Fibroblast of the aortic adventitia (primary cell): ENCODE measurements at places on chromosomes 7 and 10.
A peak's percentile ranks its signal among the peaks of the same experiment; 100 is the strongest.

DNA sequence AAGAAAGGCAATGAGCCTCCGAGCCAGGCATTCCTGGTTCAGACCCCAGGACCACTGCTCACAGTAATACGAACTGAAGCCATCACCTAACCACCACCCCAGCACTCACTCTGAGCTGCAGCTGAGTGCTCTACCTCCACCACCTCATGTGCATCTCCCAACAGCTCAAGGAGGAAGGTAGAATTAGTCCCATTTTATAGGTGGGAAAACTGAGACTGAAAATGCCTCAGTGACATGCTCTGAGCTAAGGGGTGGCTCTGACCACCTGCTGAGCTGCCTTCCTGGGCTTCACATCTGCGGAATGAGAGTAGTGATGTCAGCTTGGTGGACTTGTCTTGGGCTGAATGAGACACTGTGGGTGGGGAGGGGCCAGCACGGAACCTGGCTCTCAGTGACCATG is 159.7 kb upstream of the UNC5B start:
- DNase-seq, result no peak

GRCh38 chr10:65891073-65891981 is 1034.5 kb upstream of the LRRTM3 start:
- DNase-seq, result no peak

GRCh38 chr7:110841840-110842545 is 248.9 kb upstream of the LRRN3 start:
- no peak for DNase-seq

GRCh38 chr7:18770154-18770811 is 274.7 kb downstream of the HDAC9 start:
- peak; percentile 78 for DNase-seq

GRCh38 chr10:58326967-58327381 is 7.8 kb upstream of the UBE2D1 start:
- DNase-seq, result peak; percentile 71

- DNase-seq, result no peak
Measured at GRCh38 chr7:72069263-72069662, 342.9 kb downstream of the CALN1 start.

- no peak for DNase-seq
Measured at GRCh38 chr10:73211106-73211811, 35.8 kb downstream of the DNAJC9 start.

DNA sequence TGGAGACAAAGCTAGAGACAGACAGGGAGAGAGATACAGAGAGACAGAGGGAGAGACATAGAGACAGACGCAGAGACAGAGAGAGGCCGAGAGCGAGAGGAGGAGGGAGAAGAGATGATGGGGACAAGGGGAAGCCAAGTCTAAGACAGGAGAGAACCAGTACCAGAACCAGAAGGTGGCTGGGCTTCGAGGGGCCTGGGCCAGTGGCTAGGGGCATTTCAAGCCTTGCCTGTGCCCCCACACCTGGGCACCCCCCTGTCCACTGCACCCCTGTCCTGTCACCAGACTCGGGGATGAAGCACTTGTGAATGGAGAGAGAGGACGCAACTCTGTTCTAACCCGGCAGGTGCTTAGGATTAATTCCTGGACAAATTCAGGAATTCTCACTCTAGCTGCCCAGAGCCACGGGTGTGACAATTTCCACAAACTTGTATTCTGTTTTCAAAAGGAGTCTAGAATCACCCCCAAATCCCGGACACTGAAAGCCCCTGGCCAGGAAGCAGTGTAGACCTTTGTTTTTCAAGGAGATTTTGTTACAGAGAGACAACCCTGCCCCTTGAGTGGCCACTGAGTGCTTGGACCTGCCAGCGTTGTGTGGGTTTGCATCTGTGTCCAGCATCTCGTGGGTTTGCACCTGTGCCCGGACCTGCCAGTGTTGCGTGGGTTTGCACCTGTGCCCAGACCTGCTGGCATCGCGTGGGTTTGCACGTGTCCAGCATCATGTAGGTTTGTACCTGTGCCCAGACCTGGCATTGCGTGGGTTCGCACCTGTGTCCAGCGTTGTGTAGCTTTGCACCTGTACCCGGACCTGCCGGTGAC is 157.3 kb downstream of the WDR37 start:
- DNase-seq, result no peak

- DNase-seq, result no peak
Measured at GRCh38 chr7:1150400-1151002, 9.5 kb downstream of the ZFAND2A start.

DNA sequence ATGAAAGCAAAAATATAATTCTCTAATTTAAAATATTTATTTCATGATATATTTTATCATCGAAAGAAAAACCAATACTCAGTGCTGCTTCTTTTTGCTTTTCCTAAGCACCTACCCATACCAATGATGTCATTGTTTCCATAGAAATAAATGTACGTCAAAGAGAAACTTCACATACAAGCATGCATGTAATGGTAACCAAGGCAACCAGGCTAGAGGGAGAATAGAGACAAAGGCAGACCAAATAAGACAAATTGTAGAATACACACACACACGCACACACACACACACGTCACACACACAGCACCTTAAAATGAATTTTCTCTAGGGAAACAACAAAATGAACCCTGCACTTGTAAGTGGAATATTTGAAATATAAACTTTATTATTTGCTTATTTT is 75.5 kb downstream of the MACC1 start:
- no peak for DNase-seq

DNA sequence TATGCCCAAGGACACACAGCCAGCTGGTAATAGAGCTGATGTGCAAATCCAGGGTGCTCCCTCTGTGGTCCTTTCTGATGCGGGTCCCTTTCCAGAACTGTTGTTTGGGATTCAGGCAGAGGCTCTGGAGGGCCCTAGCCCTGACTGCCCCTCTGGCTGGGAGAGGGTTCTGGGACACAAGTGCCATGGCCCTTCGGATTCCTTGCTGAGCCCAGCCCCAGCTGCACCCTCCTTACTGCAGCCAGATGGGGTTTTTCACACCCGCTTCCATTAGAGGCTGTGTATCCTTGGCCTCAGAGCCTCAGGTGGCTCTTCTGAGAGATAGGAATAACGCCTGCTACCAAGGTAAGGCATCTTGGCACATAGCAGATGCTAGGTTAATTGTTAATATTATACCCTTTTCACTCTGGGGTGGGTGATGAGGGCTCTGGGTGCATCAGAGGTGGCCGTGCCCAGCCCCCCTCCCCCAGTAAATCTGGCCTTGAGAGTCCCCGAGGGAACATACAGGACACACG is 89.8 kb upstream of the LRRC4 start:
- no peak for DNase-seq

- peak; percentile 86 for DNase-seq
Measured at GRCh38 chr10:76303682-76304316, 872.4 kb downstream of the LRMDA start.

GRCh38 chr10:133254421-133255120 is 16.9 kb downstream of the VENTX start:
- DNase-seq, result no peak

DNA sequence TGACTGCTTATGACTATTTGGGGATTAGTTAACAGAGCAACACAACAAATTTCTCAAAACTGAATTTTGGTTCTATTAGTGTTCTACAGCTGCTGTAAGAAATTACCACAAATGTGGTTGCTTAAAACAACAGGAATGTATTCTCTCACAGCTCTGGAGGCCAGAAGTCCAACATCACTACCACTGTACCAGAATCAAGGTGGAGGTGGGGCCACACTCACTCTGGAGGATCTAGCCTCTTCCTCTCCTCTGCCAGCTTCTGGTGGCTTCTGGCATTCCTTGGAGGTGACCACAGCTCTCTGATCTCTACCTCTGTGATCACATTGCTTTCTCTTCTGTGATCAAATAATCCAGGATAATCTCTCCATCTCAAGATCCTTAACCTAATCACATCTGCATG is 194.7 kb upstream of the BMPER start:
- DNase-seq, result no peak

GRCh38 chr7:138032186-138032585 is 30.3 kb upstream of the CREB3L2 start:
- DNase-seq, result no peak

DNA sequence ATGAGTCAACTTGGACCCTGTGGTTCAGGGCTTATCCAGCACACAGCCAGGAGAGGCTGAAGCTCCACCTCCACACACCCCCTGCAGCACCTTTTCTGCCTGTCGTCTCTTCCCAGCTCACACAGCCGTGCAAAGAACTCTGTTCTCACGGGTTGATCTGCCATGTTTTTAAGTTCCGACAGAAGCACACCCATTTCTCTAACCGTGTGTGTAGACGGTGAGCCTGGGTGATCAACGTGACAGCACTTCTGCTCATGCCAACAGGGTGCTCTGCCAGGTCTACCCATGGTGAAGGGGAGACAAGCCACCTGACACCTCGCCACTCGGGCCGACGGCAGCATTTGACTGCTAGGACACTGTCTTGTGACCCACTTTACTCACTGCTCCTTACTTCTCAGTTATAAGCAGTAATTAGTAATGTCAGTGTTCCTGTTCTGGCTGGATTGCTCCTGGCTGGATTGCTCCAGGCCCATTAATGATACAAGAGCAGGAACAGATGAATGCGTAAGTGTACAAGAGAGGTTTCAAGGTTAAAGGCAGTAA is 90.5 kb downstream of the RNF216 start:
- DNase-seq, result no peak

GRCh38 chr7:34156336-34156735 is 251.0 kb downstream of the BMPER start:
- peak; percentile 80 for DNase-seq

DNA sequence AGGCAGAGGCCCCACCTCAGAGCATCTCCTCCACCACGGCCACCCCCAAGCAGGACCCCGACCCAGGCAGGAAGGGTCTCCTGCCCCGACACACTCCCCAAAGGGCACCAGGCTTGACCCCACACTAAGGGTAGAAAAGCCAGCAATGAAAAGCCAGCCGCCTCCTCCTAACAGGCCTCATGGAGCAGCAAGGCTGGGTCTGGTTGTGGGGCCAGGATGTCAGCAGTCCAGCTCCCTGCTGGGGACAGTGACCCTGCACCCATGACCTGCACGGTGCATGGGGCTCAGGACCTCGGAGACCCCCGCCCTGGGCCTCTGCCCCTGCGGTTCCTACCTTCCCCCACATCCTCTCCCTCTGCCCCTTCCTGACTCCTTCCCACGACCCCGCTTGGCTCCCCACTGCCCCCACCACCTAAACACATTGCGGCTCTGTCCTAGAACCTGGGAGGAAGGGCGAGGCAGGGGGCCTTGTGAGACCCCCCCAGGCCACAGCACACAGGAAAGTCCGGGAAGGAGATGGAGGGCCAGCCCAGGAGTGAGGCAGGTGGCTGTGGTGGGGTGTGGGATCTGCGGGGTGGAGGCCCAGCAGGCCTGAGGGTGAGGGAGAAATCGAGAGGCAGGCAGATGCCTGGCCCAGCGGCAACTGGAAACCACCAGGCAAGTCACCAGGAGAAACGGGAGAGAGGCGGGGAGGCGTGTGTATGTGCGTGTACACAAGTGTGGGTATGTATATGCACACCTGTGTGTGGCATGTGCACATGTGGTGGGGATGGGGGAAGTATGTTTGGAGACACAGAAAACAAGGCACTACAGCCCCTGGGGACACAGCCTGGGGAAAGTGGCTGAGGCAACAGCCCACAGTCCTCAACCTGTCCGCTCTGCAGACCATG is 229.9 kb downstream of the MAD1L1 start:
- no peak for DNase-seq

GRCh38 chr7:1494447-1494846 is 9.7 kb downstream of the INTS1 start:
- DNase-seq, result no peak

GRCh38 chr7:34081935-34082334 is 176.6 kb downstream of the BMPER start:
- DNase-seq, result no peak

DNA sequence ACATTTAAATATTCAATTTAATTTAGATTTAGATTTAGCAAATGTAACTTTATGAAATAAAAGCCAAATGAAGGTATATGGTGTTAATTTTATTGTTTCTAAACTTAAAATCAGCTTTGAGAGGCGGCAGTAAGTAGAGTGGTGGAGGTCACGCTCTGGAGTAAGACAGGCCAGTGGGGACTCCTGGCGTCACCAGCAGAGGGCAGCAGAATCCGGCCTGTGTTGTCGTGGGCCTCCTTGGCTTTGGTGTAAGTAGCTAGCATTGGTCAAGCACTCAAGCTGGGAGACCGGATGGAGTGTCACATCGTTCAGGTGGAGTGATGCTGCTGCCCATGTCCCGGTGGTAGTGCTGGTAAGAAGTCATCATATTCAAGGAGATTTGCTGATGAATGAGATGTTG is 98.7 kb upstream of the DNAJB6 start:
- no peak for DNase-seq

DNA sequence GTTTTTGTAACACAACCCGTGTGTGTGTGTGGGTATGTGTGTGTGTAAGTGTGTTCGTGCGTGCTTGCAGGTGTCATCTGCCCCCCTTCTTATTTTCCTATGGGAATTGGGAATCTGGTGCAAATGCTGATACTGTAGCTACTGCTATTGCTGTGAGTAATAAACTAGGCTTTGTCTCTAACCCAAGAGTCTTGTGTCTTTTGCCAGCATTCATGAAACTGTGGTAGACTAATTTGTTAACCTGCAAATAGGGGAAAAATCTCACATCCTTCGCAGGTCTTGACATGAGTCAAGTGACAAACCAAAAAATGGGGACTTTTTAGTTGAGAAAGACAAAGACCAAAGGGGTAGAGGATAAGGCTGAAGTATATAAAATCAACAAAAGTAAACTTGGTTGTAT is 57.9 kb upstream of the FAM133B start:
- no peak for DNase-seq

DNA sequence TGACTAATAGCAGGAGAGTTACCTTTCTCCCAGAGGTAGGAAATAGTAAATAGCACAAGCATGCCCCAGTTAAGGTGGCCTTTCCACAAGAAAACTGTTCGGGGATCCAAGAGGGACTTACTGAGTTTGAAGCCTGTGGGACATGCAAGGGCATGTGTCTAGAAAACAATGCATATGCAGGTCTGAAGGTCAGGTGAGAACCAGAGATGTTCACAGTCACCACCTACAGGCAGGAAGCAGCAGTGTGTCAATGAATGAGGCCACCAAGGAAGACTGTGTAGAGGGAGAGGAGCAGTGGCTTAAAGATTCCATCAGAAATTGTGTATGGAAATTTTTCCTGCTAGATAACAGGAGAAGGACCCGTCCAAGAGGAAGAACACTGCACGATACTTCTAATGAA is 66.0 kb downstream of the CALD1 start:
- DNase-seq, result no peak

- no peak for DNase-seq
Measured at GRCh38 chr10:60917331-60918280, 26.4 kb downstream of the RHOBTB1 start.

DNA sequence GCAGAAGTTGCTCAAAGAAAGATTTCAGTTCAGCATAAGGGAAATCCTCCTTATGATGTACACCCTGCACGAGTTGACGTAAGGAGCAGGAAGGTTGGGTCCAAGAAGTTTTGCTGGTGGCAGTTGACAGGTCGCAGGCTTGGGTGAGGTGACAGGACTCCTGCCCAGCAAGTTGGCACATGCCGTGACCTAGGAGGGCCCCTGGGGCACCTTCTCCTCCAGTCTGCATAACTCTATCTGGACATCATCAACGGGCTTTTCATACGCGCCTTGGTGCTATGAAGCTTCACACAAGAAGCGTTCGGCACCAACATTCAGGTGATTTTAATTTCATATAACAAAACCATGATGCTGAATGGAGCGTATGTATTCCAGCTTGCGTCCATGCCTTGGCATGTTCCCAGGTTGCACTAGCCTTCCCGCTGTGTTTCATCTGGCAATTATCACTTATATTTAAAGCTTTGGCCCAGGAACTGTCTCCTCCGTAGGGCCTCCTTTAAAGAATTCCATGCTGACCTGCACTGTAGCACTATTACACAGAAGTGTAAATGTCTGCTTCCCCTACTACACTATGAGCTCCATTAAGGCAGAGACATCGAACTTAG is 651.6 kb upstream of the FOXK1 start:
- DNase-seq, result no peak

- no peak for DNase-seq
Measured at GRCh38 chr10:7583626-7584025, 83.1 kb downstream of the ITIH5 start.
